ENCODE measurements at places on chromosomes 13 and 19. TPM values are rescaled to one million over a fixed set of nuclear protein-coding genes. Genes with fewer than 3 reads are reported as not detected.

GRCh38 chr19:41480336-41480735 lies 37.4 kb downstream of the ERICH4 start:
- H3K4me1 ChIP-seq, result no peaks in the 10 kb centered on the region
- H3K36me3 ChIP-seq, result no peaks in the 10 kb centered on the region
- no peaks in the 10 kb centered on the region for H3K27me3 ChIP-seq
- H3K4me3 ChIP-seq, result no peak overlapping the region
- H3K27ac ChIP-seq, result no peak overlapping the region

- no peak overlapping the region for H3K4me3 ChIP-seq
- peaks cover 47% of the 10 kb centered on the region for H3K27me3 ChIP-seq
- no peak for DNase-seq
- no peaks in the 10 kb centered on the region for H3K4me1 ChIP-seq
These were observed 8.3 kb downstream of the F7 start for GRCh38 chr13:113113846-113114271.

DNA sequence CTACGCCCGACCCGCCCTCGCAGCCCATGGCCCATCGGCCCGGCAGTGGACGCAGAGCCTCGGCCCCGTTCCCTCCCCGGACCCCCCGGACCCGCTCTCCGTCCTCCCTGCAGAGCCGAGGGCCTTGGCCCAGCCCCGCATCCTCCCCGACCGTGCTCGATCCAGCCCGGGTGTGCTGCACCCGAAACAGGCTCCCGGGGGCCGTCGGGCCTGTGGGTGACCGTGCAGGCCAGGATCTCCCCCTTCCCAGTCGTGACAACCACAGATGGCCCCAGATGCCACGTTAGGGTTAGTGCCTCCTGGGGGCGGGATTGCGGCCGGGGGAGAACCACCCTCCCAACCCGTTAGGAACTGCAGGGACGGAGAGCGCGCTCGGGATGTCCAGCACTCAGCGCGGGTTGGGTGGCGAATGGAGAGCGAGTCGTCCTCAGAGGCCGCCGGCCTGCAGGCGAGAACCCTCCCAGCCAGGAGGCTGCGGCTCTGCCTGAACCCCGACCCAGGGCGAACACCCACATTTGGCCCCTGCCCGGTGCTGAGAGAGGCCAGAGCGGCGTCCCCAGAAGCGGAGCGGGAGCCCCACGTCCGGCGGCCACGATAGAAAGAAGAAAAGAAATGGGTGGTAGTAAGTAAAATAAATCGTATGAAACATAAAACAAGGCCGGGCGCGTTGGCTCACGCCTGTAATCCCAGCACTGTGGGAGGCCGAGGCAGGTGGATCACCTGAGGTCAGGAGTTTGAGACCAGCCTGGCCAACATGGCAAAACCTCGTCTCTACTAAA lies 6.7 kb upstream of the MADCAM1 start:
- DNase-seq, result no peak
- H3K27me3 ChIP-seq, result peaks cover 25% of the 10 kb centered on the region
- H3K4me3 ChIP-seq, result peak overlapping the region; percentile 80
- peak overlapping the region; percentile 47 for H3K27ac ChIP-seq
- no peaks in the 10 kb centered on the region for H3K36me3 ChIP-seq
- peaks cover 13% of the 10 kb centered on the region for H3K4me1 ChIP-seq

- H3K27ac ChIP-seq, result peak overlapping the region; percentile 97
- peaks cover 40% of the 10 kb centered on the region for H3K4me1 ChIP-seq
- H3K27me3 ChIP-seq, result no peaks in the 10 kb centered on the region
- H3K36me3 ChIP-seq, result no peaks in the 10 kb centered on the region
These were observed 68.6 kb downstream of the RASA3 start for GRCh38 chr13:114063545-114064449.

- H3K36me3 ChIP-seq, result no peaks in the 10 kb centered on the region
- peaks cover 7% of the 10 kb centered on the region for H3K4me1 ChIP-seq
- no peak overlapping the region for H3K4me3 ChIP-seq
- DNase-seq, result no peak
- no peak overlapping the region for H3K27ac ChIP-seq
These were observed 100.2 kb downstream of the ENOX1 start for GRCh38 chr13:43686557-43686956.

GRCh38 chr13:113915786-113916329 lies 52.0 kb upstream of the GAS6 start:
- DNase-seq, result peak; percentile 20
- H3K27ac ChIP-seq, result no peak overlapping the region
- H3K4me3 ChIP-seq, result no peak overlapping the region
- no peaks in the 10 kb centered on the region for H3K4me1 ChIP-seq

KLK12 gene
- not detected for total RNA-seq

UBE2M gene
- 73.4 TPM for total RNA-seq

VMAC gene
- 11.0 TPM for total RNA-seq
